ENCODE measurements at places on chromosomes 11 and 22.
A peak's percentile ranks its signal among the peaks of the same experiment; 100 is the strongest.

DNA sequence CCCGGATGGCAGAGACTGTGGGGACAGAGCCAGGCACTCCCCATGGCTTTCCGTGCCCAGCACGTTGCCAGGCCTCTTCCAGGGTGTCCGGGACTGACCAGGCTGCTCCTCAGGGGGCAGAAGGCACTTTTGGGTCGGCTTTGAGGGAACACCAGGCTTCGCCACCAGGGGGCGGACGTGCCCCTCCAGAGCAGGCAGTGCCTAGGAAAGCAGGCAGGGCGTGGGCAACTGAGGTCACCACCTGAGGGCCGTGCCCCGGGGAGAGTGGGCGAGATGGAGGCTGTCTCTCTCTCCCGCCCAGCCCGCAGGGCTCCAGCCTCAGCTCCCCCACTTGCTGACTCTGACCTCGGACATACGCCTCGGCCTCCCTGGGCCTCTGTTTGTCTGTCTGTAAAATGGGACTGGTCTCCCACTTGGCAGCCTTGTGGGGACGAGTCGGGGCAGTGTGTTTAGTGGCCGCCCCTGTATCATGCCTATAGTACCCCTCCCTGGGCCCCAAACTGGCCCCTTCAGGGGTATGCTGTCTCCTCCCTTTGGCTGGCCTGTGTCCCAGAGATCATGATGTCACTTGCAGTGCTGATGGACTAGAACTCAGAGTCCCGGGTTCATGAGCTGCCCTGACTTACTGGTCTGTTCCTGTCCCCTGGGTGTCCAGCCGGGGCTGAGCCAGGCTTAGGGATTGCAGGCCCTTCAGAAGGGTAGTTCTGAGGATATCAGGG is 4.4 kb upstream of the PRR5 start:
- peak; percentile 78 for DNase-seq

GRCh38 chr11:82865841-82866240 is 34.4 kb downstream of the PRCP start:
- DNase-seq, result no peak

DNA sequence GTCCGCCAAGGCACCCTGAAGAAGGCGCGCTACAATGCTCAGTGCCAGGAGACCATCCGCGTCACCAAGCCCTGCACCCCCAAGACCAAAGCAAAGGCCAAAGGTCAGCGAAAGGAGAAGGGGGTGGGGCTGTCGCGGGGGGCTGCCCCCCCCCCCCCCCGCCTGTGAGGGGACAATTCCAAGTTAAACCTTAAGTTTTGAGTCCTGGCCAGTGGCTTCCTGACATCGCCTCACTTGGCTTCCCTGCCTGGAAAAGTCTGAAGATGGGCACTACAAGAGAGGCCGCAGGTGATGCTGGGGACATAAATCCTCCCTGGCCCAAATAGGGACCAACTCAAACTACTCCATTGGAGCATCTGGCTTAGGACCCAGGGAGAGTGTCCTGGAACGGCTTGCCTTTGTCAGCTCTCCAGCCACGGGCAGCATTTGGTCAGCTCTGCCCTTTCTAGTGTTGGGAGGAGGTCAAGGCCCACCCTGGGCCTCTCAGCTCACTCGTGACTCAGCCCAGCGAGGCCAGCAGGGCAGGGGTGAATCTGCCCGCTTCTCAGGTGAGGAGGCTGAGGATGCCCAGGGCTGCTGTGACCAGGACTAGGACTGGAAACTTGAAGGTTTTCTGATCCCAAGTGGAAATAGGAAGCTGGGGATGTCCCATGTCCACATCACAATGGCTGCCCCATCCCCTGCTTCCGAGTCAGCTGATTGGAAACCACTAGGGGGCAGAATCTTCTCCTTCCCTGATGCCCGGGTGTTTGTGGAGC is 1.4 kb downstream of the MDK start:
- no peak for DNase-seq

DNA sequence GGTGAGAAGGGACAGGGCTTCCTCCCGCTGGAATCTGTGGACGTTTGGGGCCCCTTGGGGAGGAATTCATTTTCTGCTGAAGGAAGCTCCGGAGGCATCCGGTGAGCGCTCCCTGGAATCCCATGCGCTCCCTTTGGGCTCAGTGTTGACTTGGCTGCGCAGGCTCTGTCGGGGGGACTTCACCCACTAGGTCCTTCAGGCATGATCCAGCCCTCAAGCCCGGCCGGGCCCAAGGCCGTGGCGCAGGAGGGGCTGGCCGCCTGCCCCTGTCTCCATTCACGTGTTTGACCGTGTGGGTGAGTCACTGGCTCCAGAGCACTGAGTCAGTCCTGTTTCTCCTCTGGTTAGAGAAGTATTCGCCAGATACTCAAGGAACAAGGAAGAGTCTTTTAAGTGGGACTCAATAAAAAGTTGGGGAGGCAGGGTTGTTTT is 1.4 kb downstream of the CTTN start:
- DNase-seq, result peak; percentile 89

- DNase-seq, result no peak
Measured at GRCh38 chr11:100581318-100581717, 105.8 kb upstream of the ARHGAP42 start.

Data from uterus (tissue), 4 donors.